Right ventricle myocardium inferior (tissue), 1 donor: ENCODE measurements at places on chromosomes 12 and 14.

DNA sequence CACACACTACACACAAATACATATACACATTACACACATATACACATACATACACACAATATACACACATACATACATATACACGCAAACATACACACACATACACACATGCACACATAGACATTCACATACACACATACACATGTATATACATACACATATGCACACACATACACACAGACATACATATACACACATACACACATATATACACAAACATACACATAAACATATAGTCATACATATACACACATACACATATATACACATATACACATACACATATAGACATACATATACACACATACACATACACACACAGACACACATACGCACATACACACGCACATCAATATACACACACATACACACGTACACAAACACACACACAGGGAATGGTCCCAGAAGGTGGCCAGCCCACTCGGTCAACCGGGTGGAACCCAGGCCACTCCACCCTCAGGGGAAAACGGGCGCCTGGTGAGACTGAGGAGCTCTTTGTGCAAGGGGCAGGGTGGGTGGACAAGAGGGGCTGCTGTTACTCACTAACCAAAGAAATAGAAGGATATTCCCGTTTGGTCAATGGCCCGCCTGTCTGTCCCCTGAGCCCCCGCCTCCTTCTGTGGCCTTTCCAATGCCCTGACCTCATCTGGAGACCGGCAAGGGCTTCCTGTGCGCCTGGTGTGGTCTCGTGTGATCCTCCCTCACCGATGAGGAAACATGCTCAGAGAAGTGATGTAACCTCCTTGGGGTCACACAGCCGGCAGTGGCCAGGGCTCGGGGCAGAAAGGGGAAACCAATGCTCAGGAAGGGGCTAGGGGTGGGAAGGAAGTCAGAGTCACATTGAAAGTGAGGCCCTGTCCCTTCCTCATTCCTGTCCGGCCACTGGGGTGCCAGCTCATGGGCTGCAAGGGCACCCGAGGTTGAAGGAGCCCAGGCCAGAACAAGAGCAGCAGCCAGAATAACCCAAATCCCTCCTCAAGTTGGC is 5.3 kb downstream of the TRPV4 start:
- DNase-seq = peak; percentile 90

DNA sequence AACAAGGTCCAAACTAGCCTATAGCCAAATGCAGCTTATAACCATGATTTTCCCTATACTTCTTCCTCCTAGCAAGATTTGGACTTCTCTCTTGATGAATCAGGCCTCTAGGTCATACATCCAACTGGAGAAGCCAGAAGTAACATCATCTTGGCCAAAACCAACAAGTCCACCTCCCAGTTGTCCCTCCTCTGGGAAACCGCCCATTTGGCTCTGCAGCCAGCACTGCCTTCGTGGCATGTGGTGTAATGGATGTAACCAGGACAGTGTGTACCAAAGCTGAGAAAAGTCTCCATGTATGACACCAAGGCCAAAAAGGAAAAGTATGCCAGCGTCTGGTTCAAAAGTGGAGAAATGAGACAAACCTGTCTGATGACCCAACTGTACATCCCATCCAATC is 59.3 kb upstream of the VASH1 start:
- DNase-seq = no peak

- DNase-seq = no peak
These were observed 144.3 kb upstream of the FKBP4 start for GRCh38 chr12:2650261-2651067.

- no peak for DNase-seq
These were observed 106.8 kb downstream of the ZFC3H1 start for GRCh38 chr12:71556875-71557274.

- no peak for DNase-seq
These were observed 29.1 kb upstream of the APOF start for GRCh38 chr12:56391721-56392120.

DNA sequence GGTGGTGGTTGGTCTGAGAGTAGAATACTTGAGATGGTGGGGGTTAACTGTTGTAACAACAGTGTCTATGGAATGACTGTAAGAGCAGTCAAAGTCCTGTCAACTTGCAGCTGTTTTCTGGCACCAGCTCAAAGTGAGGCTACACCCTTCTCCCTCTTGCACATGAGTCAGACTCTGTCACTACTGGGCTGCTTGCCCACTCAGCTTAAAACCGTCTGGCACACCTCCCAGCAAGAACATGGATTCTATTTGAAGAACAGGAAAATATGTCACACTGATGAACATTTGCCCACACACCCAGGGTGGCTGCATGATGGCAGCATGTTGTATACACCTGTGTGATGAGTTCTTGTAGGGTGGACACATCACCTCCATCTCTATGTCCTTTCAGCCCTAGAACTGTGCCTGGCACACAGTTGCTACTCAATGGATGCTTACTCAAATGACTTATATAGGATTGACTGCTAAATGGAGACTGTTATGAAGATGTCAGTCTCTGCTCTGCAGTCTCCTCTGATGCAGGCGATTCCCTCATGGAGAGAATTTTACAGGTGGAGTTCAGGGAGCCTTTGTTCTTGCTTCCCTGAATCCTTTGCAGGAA is 19.3 kb upstream of the SERPINA6 start:
- peak; percentile 88 for DNase-seq

GRCh38 chr12:7161811-7162210 is 27.7 kb upstream of the PEX5 start:
- no peak for DNase-seq

DNA sequence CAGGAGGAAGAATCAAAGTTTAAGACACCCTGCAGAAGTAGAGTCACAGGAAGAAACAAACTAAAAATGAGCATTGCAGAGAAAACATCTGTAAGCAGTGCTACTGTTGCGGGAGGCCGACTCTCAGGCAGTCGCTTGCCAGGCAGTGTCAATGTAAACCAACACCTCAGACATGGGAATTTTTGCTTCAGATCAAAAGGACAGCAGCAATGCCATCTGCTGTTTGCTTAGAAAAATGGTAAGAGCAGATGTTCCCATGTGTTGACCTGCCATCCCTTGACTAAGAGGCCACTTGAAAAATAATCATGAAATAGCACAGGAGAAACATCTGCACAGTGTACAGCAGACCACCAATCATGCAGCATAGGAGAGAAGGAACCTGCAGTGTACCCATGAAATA is 196.6 kb downstream of the SLC25A21 start:
- no peak for DNase-seq

DNA sequence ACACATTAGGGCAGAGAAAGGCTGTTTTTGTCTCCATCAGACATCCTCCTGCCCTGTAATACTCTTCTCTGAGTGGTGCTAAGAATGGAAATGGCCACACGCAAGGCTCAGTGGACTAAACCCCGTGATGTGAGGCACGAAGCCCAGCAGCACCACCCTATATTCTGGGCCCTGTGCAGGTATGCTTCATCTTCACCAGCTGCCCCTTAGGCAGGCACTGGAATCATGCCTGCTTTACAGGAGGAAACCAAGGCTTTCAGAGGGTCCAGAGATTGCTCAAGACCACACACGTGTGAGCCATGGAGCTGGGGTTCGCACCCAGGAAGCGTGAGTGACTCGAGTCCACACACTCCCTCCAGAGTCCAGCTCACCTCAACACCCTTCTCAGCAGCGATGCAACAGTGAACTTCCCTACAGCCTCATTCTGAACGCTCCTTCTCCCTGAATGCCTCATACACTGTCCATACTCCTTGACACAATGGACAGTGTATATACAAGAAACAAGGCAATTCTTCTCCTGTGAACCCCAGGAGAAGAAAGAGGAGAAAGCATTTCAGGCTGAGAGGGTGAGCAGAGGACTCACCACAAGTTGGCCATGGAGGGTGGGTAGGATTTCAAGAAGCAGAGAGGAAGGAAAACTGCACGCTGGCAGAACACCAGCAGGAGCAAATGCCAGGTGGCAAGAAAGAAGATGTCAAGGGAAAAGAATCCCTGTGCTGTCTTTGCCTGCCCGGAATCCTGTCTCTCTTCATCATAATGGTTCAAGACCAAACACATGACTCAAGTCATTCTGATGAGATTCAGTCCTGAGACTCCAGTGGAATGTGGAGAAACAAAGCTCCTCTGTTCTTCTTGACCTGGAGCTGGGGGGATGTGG is 39.1 kb downstream of the NT5DC3 start:
- DNase-seq = no peak

GRCh38 chr12:57739914-57740538 is 1.5 kb upstream of the AGAP2 start:
- DNase-seq = no peak

- DNase-seq = no peak
These were observed 825.2 kb downstream of the AACS start for GRCh38 chr12:125890366-125890905.

DNA sequence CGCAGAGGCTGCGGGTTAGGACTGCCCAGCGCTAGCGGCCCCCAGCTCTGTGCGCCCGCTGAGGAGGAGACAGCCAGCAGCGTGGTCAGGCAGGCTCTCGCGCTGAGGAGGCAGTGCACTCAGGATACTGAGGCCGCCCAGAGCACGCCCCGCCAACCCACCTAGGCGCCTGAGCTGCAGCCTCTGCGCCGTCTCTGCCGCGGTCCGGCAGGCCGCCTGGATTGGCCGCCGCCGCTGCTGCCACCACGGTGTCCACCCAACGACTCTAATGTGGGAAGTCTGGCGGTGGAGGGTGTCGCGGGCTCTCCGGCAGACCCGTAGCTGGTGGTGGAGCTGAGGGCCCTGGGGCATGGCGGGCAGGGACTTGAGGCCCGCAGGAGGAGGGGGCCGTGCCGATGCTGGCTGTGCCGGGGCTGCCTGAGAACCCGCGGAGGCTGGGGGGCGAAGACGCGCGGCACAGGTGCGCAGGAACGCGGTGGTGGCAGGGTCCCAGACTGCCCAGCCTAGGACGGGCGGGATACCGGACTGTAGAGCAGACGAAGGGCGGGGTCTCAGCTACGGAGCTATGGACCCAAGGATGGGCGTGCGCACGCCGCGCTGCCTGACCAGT is 69.9 kb downstream of the ASCL4 start:
- no peak for DNase-seq

DNA sequence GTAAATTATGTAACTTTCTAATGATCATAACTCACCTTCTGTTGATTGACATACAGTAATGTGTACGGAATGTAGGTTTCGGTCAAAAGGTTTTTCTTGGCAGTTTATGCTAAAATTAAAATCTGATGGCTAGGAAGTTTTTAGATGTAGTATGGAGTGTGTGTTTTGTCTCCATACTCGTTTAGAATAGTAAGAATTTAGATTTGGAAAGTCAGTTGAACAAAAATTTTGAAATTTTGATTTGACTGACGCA is 859 bp downstream of the PALS1 start:
- no peak for DNase-seq

GRCh38 chr12:12699345-12699744 is 3.4 kb upstream of the GPR19 start:
- DNase-seq = no peak

GRCh38 chr12:6215932-6216494 is 15.8 kb downstream of the CD9 start:
- no peak for DNase-seq

- DNase-seq = no peak
These were observed 251.6 kb upstream of the ALG10 start for GRCh38 chr12:33770652-33771051.

DNA sequence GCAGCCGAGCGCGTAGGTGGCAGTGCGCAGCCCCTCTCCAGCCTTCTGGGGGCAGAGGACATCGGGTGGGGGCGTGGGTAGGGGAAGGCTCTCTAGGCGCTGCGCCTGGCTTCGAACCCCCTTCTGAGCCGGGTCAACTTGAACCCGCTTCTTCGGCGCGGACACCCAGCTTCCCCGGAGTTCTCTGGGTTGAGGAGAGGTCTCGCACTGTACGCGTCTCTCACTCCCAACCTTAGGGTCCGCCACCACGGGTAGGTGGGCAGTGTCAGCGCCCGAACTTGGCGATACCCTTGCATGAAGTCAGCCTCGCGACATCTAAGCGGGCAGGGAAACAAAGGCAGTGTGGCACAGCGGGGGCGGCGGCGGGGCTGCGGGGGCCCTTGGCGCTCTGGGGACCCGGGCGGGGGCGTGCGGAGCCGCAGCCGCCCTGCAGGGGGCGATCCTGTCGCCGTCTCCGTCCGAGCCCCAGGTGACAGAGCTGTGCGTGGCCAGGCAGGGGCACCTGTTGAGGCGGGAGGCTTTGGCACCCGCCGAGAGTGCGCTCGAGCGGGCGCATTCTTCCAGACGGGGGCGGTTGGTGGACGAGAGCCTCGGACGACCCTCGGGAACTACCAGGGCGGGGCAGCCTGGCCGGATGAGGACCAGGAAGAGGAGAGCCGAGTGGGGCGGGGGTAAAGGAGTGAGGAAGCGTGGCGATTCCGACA is 1.1 kb downstream of the GALNT16 start:
- no peak for DNase-seq

GRCh38 chr14:69675877-69676416 is 64.6 kb downstream of the SUSD6 start:
- DNase-seq = no peak

GRCh38 chr14:58873228-58873953 is 235.6 kb downstream of the DACT1 start:
- DNase-seq = no peak

DNA sequence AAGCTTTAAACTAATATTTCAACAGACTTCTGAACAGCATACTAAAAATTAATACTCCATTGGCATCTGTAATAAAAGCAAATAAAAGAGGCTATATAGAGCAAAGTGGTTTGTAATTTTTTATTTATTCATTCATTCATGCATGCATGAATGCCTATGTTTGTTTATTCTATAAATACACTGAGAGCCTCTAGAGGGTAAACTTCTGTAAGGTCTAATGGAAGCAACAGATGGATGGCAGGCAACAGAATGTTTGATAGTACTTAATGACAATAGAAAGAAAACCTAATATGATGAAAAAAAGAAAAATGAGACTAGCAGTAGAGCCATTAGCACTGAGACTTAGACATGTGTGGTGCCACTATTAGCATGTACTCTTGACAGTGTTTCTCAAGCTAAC is 253.1 kb downstream of the CCDC91 start:
- DNase-seq = no peak

DNA sequence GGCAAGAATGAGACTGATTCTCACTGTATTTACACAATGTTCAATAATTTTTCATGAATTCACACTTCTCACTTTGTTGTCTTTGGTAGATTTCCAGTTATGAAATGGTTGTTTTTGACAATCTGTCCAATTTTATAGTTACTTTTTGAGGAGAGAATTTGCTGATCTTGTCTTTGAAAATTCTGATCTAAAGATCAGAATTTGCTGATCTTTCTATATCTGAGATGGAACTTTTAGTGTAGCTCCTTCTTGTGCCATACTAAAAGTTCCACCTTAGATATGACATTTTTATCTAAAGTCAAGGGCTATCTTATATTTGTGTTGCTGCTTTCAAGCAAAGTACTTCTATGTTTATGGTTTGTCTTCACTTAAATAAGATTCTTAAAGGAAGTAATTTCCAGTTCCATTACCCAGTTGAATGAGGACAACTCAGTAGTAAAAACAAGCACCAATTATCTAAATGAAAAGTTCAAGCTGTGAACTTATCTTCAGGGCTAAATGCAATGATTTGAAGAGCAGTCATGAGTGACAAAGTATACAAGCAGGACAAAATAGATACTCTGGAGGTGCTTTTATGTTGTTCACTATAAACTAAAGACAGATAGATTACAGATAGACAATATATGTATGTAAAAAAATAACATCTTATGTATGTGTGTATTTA is 76.4 kb upstream of the FOXG1 start:
- DNase-seq = no peak

GRCh38 chr12:25761356-25761755 is 197.1 kb upstream of the RASSF8 start:
- no peak for DNase-seq

- no peak for DNase-seq
These were observed 18.8 kb upstream of the FLVCR2 start for GRCh38 chr14:75559451-75560222.

- DNase-seq = no peak
These were observed 57.2 kb downstream of the ESRRB start for GRCh38 chr14:76432827-76433752.

GRCh38 chr14:75286313-75286712 is 7.7 kb downstream of the FOS start:
- no peak for DNase-seq
